ENCODE measurements at places on chromosomes 2 and 18.

DNA sequence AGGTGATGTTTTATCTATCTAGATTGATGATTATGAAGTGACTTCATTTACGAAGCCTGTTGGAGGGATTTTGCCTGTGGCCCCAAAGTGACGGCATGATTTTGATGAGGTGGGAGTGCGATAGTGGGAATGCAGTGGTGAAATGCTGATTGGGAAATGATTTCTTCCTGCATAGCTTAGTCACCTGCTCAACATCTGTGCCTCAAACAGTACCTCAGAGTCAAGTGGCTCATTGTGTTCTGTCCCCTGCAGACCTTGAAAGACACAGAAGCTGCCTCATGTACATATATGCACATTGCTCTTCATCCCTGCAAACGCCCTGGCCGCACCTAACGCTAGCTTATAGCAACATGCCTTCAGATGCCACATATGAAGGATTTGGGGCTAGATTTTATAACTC, 201.2 kb downstream of the TPGS2 start:
- DNase-seq: no peak

GRCh38 chr2:150778828-150779227, 291.4 kb upstream of the RND3 start:
- DNase-seq: no peak

DNA sequence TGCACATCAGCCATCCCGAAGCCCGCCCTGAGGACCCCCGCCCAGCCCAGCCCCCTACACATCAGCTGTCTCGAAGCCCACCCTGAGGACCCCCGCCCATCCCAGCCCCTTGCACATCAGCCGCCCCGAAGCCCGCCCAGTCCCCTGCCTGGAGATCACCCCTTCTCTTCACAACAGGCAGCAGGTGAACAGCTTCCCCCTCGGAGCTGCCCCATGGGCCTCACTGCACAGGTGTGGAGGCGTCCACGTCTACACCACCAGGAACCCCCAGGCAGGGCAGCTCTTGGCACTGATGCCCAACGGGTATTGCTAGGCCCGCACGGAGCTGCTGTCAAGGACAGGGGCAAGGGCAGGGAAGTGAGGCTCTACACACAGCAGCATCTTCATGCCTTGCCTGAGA, 137.6 kb downstream of the HDAC4 start:
- no peak for DNase-seq

DNA sequence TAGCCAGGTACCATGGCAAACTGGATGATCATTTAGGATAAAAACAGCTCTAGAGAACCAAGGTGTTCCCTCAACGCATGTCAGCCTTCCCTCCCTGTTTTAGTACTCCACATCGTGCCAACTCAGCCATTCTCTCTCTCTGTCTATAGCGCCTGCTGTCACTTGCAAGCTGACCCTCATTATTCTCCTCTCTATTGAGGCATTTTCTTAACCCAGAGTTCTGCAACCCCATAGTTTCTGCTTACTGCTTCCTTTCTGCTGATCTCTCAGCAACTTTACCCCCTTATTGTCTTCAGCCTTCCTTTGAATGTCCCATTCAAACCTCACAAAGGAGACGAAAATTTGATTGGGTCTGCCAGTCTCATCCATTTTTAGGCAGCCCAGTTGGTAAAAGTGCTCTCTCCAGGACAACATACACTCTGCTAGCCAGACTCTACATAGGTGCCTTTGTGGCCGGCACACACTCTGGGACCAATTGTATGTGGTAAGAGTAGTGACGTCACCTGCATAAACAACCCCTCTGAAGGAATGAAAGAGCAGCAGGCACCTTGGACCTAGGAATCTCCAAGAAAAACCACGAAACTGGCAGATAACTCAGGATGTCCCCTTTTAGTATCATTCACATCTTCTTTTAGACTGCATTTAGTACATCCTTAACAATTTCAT, 367.2 kb upstream of the KCNH7 start:
- DNase-seq: no peak

DNA sequence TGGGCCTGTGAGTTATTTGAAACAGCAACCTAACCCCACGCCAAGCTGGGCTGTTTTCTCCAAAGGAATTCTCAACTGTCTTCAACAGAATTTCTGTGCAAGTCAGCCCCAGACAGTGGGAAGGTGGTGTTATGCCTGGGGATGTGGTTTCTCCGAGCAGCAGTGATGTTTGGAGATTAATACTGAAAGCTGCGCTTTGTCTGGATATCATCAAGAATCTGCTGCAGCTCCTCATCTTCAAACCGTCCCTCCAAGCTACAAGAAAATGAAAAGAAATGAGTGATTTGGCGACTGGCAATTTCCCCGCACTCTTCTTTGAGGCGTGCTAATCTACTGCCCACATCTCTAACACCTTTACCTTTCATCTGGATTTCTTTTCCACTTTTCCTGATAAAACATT, 10.0 kb downstream of the POLR2D start:
- no peak for DNase-seq

- DNase-seq: no peak
These were observed 196.6 kb upstream of the COPS8 start for GRCh38 chr2:236888794-236889780.

DNA sequence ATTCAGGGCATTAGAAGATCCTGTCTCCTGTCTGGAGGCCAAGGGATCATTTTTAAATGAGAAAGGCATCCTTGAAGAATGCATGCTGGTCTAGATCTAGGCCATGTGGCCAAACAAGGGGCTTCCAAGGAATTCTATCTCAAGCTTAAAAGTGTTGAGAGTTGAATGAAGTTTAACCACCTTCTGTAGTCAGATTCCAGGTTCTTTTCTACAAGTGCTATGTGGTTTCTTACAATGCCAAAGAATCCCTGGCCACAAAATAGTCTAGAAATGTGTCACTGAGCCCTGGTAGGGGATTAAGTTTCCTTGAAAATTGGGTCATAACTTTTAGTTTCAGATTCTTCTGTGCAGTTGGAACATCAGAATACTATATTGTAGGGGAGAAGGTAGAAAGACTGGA, 640.7 kb upstream of the ACVR2A start:
- DNase-seq: no peak

DNA sequence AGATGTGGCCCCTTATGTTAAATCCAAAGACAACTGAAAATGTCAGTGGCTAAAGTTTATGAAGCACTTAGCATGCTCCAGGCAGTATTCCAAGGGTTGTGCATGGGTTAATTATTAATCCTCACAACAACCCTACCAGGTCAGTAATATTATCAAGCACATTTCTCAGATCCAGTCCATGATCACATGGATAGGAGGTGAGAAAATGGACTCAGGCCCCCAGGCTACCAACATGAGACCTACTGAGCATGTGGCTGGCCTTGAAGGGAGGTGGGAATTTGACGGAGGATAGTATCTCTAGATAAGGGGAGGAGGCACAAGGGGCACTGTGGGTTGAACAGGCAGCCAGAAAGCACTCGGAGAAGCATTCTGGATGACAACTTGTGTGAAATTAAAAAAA, 412.0 kb downstream of the MEIS1 start:
- DNase-seq: no peak

GRCh38 chr18:8121942-8122480, 487.2 kb upstream of the RAB12 start:
- DNase-seq: no peak

DNA sequence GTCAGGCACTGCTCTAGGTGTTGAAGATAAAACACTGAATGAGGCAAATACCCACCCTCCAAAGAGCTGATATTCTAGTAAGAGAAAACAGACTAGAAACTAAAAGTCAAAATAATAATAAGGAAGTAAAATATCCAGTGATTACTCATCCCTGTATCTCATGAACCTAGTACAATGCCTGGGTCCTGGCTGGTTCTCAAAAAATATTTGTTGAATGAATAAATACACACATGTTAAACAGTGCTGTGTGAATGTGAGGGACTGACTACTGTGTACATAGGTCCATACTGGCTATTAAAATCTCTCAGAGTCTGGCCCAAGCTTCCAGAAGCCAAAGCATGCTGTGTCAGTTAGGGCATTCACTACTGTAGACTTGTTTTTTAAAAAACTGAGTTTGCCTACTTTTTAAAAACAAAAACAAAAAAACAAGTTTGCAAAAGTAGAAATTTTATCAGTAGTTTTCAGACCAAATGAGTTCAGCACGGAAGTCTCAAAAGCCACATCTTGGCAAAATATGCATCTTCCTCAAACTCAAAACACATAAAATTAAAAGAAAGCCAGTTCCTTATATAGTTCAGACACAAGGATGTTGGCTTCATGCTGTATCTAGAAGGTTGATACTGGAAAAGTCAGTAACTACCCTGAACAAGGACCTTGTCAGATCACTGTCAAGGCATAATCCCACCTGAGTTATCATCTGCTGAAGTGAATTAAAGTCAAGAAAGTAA, 136.2 kb downstream of the THADA start:
- no peak for DNase-seq

- no peak for DNase-seq
These were observed 546.6 kb upstream of the CHAC2 start for GRCh38 chr2:53220969-53221368.

- no peak for DNase-seq
These were observed 19.5 kb upstream of the MYO1B start for GRCh38 chr2:191225690-191226089.

DNA sequence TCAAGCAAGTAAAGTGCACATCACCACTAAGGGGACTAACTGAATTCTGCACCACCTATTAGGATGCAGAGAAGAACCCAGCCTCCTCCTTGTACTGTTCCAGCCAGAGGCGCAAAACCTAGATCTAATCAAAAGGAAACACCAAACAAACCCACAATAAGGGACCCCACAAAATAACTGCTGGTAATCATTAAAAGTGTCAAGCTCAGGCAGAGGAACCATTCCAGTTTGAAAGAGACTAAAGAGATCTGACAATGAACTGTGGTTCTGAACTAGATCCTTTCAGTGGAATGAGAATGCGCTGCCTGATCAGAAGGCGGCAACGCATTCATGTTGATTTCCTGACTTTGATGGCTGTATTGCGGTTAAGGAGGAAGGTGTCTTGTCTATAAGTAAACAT, 16.8 kb downstream of the HDLBP start:
- DNase-seq: peak; percentile 39

- no peak for DNase-seq
These were observed 51.2 kb downstream of the MBP start for GRCh38 chr18:77081390-77081778.

DNA sequence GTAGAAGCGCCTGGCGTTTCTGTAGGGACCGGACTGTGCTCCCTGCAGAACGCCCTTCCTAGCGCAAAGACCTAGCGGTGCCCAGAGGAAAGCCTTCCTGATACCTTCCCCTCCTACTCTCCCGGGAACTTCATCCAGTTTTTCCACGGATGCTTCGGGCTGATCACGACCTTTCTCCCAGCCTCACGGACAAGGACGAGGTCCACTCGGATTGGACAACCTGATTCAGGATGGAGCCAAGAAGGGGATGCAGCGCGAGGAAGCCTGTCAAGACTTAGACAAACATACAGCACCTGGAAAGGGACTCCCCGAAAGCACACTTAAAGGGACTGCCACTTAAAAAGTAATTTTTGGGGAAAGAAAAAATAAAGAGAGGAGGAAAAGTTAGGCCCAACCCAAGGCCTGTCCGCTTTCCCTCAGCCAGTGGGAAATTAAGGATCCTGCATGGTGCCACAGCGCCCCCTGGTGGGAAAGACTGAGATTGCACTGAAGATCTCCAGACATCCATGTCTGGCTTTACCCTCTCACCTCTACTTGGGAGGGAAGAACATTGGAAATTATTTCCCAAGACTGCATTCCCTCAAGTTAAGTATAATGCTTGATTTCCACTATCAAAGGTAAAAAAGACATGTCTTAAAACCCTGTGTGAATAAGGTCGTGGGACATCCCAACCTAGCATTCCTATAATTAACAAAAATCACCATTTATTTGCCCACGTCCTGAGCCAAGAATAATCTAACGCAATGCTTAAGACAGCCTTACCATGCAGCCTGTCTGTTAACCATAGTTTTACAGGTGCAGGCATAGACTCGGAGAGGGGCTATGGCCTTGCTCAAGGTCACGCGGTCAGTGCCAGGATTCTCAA, 13.4 kb upstream of the COPS8 start:
- DNase-seq: peak; percentile 55

DNA sequence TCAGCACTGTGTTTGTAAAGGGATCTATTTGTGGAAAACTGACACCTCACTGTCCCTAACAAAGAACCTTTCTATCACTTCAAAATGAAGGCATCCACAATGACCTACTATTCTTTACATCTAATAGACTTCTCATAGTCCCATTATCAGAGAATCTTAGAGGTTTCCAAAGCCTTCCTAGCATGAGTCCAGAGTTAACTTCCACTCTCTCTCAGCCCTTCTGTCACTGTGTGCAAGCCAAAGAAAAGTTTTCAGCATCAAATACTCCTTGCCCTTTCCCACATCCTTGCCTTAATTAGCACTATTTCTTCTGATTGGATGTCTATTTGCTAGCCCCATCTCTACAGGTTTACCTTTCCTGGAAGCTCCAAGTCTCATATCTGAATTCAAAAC, 178.5 kb downstream of the ERBB4 start:
- DNase-seq: no peak

DNA sequence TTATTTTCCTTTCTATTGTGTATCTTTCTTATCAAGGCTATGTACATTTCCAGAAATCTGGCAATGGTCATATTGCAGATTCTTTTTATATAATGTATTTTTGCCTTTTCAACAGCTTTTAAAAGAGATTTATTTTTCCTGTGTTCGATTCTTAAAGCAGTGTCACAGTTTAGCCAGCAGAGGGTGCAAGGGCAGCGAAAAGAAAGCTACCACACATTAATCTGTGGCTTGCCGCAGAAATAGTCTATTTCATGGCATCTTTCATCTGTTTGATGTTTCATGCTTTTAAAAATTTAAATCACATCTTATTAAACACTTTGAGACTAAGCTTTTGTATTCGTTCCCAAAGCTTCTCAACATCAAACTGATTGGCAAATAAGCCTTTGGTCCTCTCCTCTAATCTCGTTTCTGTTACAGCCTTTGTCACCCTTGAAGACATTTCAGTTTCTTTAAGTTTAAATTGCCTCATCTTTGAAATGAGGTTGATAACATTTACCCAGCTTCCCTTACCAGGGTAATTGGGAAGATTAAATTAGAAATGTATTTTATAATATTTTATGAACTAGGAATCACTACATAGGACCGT, 73.3 kb downstream of the PIK3C3 start:
- DNase-seq: peak; percentile 25

DNA sequence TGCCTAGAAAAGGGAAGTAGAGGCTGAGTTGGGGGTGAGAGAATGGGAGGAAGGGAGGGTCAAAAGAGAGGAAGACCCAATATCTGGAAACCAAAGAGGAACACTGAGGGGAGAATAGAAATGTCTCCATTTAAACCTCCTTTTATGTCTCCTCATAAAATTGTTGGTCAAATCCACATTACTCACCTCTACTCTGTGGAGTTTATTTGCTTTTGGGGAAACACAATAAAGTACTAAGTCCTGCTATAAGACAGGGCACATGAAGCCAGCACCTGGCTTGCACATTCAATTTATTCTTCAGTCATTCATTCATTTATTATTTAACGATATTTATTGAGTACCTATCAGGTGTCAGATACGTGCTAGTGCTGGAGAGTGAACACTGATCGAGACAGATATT, 60.3 kb upstream of the NFE2L2 start:
- DNase-seq: no peak

DNA sequence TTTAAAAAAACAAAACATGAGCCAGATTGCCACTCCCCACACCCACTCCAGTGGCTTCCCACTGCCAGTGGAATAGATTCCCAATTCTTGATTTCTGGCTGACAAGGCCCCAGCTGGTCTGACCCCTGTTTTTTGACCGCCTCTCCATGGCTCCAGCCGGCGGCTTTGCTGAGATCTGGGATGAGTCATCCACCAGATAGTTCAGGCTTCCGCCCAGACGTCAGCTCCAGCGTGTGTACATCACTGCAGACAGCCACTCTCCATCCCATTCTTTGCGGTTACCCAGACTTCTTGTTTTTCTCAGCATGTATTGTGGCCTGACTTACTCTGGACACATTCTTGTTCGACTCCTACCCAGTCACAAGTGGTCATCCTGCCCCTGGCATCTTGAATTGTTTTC, 227.9 kb downstream of the GBX2 start:
- DNase-seq: no peak

Measured in CD4-positive, alpha-beta T cell treated with Interleukin-6 at 100 ng/mL for 8 hours (primary cell).